DMS153 (cell line): ENCODE measurements at places on chromosomes 11 and 22.

- DNase-seq, result no peak
Observed at GRCh38 chr11:128981254-128981653, 38.6 kb upstream of the TP53AIP1 start.

GRCh38 chr11:47572715-47573255 lies 6.0 kb downstream of the KBTBD4 start:
- no peak for DNase-seq

DNA sequence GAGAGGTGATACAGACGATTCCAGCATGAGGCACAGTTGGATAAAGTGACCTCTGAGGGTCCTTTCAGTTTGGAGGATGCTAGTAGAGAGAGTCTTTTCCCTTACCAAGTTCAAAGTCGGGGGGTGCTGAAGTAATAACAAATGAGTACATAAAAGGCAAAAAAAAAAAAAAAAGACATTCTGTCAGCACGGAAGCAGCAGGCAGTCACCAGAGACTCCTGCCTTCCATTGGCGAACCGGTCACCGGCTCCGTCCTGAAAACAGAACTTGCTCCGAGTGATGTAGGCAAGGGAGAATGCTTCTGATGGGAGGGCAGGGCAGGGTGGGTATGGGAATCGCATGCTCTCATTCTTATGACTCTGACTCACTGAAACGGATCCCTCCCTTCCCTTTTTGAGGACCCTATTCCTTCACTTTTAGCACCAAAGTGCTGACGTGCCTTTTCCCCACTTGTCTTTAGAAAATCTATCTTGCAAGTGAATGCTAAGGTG lies 65.9 kb downstream of the PRR5L start:
- no peak for DNase-seq

DNA sequence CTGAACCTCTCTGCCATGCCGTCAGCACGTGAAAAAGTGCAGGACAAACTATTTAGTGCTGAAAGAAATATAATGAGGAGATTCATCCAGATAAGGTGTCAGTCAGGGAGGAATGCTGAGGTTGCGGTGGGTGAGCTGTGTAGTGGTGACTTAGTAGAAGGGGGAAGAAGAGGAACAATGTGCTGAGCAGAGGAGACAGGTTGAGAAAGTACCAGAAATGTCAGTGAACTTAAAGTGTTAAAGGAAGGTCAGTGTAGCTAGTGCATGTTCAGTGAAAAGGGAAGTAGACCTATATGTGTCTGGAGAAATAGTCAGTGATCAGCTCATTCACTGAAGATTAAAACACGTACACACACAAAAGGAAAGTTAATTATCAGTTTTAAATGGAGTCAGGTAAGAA lies 237.6 kb upstream of the CCDC179 start:
- no peak for DNase-seq

GRCh38 chr11:2400762-2401435 lies 349 bp downstream of the TSSC4 start:
- no peak for DNase-seq

DNA sequence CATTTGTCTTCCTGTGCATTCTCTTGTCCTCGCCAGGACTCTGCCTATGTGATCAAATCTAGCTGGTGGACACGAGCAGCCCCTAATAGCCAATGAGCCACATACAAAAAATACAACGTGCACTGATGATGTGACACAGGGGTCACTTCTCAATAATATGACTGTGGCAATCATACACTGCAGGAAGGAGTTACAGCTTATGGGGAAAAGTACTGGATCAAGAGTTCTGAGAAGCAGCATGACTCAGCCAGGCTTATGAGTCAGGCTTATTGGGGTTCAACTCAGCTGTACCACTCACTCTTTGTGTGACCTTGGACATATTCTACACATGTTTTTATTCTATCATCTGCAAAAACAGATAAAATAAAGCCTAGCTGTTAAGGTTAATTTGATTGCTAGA lies 889.4 kb upstream of the TENM4 start:
- DNase-seq, result no peak

DNA sequence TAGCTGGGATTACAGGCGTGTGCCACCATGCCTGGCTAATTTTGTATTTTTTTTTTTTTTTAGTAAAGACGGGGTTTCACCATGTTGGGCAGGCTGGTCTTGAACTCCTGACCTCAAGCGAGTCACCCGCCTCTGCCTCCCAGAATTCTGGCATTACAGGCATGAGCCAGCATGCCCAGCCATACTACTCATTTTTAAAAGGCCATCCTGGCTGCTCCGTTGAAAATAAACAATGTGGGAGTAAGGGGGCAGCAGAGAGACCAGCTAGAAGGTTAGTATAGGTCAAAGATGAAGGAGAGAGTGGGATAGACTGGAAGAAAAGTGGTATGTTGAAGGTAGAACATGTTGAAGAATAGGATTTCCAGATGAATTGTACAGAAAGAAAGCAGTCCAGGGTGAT lies 17.6 kb upstream of the LIN7C start:
- DNase-seq, result no peak

GRCh38 chr11:73141309-73142127 lies 600 bp downstream of the FCHSD2 start:
- no peak for DNase-seq

DNA sequence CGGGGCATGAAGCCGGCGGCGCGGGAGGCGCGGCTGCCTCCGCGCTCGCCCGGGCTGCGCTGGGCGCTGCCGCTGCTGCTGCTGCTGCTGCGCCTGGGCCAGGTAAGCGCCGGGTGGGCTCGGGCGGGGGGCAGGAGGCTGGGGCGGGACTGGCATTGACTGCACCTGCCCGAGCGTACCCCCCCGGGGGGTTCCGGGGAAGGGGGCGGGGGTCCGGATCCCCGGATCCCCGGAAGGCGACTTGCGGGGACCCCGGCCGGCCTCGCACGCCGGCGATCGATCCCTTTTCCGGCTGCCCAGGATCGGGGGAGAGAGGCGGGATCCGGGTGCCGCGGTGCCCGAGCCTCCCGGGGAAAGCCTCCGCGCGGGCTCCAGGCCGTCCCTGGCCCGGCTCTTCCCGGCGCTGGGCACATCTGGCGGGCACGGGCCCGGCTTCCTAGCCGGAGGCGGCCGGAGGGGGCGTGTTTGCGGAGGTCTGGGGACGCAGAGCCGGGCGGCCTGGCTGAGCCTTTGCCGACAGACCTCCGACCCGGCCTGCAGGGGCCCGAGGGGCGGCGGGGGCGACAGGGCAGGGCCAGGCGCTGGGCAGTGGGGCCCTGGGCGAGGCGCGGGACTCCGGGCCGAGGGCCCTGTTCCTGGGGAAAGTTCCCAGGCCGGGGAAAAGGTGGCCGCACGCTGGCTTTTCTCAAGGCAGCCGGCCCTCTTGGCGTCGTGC lies 705 bp downstream of the PTPRJ start:
- no peak for DNase-seq

GRCh38 chr11:121132211-121132976 lies 31.4 kb downstream of the TECTA start:
- DNase-seq, result no peak

DNA sequence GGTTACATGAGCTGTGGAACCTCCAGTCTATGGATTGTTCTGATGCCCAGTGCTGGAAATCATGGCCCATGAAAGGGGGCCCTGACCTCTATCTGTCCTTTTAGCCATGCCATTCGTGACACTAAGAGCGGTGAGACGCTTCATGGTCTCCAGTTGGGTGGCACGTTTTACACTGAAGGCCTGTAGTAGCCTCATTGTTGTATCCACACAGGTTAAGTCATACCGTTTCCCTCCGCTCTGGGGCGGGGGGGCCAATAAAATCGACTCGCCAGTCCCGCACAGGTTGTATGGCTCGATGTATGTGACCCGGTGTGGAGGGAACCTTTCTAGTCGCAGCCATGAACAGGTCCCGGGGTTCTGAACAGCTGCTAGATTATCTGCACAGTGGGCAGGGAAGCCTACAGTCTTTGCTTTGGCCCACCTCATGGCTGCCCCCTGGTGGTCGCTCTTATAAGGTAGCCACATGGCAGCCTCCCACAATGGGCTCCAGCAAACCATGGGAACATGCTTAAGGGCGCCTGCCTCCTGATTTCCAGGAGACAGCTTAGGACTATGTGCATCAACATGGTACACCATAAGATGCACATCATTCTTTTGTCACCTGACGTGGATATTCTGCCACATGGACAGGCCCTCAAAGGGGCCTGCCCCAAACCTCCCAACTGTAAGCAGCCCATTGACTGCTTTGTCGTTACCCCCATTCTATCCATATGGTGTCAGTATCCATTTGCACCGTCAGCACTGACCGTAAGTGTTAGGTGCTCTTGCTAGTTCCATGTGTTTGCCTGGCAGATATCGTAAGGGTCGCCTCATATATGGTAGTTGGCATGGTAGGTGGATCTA lies 19.7 kb upstream of the APOL3 start:
- DNase-seq, result peak; percentile 59

DNA sequence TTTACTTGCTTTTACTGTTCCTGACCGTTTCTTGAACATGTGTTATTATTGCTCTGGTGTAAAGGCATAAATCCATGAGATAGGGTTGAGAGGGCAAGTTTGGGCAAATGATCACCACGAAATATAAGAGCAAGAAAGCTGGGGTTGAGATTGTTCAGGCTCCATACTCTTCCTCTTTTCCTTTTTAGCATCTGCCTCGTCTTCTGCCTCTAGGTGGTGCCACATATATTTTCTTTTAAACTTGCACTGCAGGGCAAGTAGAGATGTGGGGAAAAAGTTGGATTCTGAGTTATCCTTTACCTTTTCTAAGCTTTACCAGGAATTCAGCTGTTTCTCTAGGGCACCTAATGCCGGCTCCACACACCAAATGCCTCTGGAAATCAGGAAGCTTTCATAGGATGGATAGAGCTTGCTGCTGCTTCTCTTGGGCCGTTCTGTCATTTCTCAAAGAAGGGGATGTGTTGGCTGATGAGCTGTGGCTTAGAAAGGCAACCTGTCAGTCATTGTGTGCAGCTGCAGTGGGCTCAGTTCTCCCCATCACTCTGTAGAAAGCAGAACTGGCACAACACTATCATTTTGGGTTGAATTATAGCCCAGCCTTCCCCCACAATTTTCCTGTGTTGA lies 98.2 kb downstream of the LDLRAD3 start:
- no peak for DNase-seq

GRCh38 chr22:18110194-18110953 lies at the start of gene TUBA8:
TSS of gene TUBA8 (plus strand) at chr22:18110809. CDS start at chr22:18110866, 57 bp downstream.
- DNase-seq, result peak; percentile 46

GRCh38 chr22:23212061-23213021 lies 32.0 kb downstream of the BCR start:
- peak; percentile 87 for DNase-seq

GRCh38 chr11:46594374-46594700 lies 514 bp upstream of the AMBRA1 start:
- DNase-seq, result no peak

GRCh38 chr11:14861680-14862079 lies 30.4 kb downstream of the CYP2R1 start:
- no peak for DNase-seq

GRCh38 chr11:30483056-30483455 lies 103.1 kb downstream of the MPPED2 start:
- DNase-seq, result no peak

DNA sequence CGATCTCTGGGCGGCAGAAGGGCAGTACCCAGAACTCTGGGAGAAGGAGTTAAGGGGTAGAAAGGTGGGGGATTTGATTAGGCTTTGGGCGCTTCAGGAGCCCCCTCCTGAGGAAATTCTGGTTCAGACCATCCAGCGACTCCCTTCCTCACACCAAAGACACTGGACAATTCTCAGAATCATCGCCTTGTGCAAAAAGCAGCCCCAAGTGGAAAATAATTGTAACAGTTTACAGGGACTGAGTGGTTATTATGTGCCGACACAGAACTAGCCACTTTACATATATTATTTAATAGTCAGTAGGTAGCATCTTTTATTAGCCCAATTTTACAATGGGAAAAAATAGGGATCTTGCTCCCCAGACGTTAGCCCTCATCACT lies 662 bp upstream of the TRIM3 start:
- DNase-seq, result no peak

- no peak for DNase-seq
Observed at GRCh38 chr11:88482871-88483301, 145.3 kb upstream of the CTSC start.

DNA sequence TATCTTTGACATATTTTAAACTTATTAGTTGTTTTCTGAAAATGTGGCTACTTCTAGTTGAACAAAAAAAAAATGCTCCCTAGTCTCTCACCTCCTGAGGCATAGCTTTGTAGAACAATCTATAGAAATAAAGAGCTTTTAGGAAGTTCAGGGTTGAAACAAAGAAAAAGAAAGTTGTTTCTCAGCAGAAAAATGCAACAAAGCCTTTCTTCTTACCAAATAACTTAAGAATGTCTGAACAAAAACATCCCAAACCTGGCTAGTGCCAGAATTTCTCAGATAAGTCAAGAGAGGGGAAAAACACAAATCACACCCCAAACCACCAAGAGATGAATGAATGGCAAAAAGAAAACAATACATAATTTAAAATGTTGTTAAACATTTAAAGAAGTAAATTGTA lies 114.1 kb downstream of the MAML2 start:
- no peak for DNase-seq

DNA sequence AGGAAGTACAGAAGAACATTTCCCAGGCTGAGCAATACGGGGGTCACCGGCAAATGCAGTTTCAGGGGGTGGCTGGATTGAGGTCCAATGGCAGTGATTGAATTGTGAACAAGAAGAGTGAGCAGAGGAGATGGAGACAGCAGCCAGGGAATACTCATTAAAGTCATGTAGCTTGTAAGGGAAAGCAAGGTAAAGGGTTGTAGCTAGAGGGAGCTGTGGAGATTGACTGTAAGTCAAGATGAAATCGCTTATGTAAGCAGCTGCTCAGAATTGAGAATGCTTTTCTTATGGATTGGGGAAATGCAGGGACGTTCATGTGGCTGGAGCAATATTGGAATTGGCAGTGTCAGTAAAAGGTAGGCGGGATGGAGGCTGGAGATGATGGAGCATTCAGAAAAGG lies 111.4 kb upstream of the TBCEL start:
- DNase-seq, result peak; percentile 20

DNA sequence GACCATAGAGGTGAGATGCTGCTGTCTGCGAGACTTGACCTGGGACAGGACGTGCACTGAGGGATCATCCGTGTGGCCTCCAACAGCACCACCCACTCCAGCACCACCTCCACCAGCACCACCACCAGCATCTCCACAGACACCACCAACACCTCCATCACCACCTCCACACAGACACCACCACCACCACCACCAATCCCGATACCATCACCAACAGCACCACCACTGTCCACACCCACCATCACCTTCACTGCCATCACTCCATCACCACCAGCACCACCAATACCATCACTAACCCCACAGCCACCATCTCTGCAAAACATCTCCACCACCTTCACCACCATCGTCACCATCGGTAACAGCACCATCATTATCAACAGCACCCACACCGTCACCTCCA lies 26.6 kb upstream of the SLC22A12 start:
- no peak for DNase-seq

- no peak for DNase-seq
Observed at GRCh38 chr11:76321820-76322524, 59.0 kb downstream of the THAP12 start.

- no peak for DNase-seq
Observed at GRCh38 chr11:101336155-101336554, 206.5 kb upstream of the PGR start.

DNA sequence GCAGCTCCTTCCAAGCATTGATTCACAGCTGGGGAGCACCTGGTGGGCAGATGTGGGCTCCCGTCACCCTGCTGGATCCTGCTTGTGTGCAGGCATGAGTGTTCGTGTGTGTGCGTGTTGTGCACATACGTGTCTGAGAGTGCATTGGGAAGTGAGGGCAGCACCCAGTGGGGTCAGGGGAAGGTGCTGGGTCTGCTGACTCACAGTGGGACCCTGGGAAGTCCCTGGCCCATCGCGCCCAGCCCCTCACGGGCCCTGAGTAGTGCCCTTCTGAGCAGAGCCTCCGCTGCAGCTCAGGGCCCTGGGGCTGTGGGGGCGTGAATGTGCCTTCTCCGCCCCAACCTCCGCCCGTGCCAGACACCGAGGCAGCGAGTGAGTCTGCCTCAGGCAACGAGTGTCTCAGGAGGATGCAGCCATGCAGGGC lies 36.8 kb downstream of the WNT11 start:
- no peak for DNase-seq
